ENCODE measurements at places on chromosomes 6 and 20. TPM values are rescaled to one million over a fixed set of nuclear protein-coding genes. Genes with fewer than 3 reads are reported as not detected.

MYBL2 gene
- total RNA-seq: 102 TPM

CTSZ gene
- total RNA-seq: 53.7 TPM

RWDD2A gene
- total RNA-seq: 1.5 TPM

ZC2HC1B gene
- total RNA-seq: not detected

MACROD2 gene
- total RNA-seq: not detected

TUBE1 gene
- 15.4 TPM for total RNA-seq

SIRPD gene
- 0.20 TPM for total RNA-seq

DPPA5 gene
- total RNA-seq: not detected

OGFR gene
- total RNA-seq: 79.2 TPM

MYL9 gene
- total RNA-seq: 2.5 TPM

SEL1L2 gene
- total RNA-seq: not detected

GLP1R gene
- not detected for total RNA-seq

TP53TG5 gene
- total RNA-seq: 0.09 TPM

C6orf118 gene
- not detected for total RNA-seq

RIMS4 gene
- total RNA-seq: not detected

Data from T-helper 2 cell treated with Interferon-gamma antibody and Interleukin-4, amounts not matched to agents 100 ng/mL and 5 ng/mL, for 36 hours (primary cell).